Dermis lymphatic vessel endothelial cell (primary cell): ENCODE measurements at places on chromosomes 1 and 21. TPM values are rescaled to one million over a fixed set of nuclear protein-coding genes. Genes with fewer than 3 reads are reported as not detected.

Gene NTNG1
- total RNA-seq = not detected in 2 replicates

Gene IL20
- total RNA-seq = not detected in 2 replicates

Gene TENT5C
- total RNA-seq = 0.69 and 1.7 TPM in 2 replicates

Gene GSTM1
- total RNA-seq = 2.9 TPM in 1 of 2 replicates, not detected in the other

Gene ITGB3BP
- 12.7 and 16.1 TPM in 2 replicates for total RNA-seq
